ENCODE measurements at places on chromosomes 6 and 20. TPM values are rescaled to one million over a fixed set of nuclear protein-coding genes. Genes with fewer than 3 reads are reported as not detected.

Gene SOBP
- 0.82 TPM for total RNA-seq

Gene TSPO2
- not detected for total RNA-seq

Gene TP53TG5
- 0.47 TPM for total RNA-seq

Gene PTK6
- 0.16 TPM for total RNA-seq

Gene FAM135A
- 11.5 TPM for total RNA-seq

Gene GCNT2
- total RNA-seq: 4.6 TPM

Gene ANKEF1
- 7.4 TPM for total RNA-seq

Gene CENPQ
- total RNA-seq: 5.2 TPM

Gene MCHR2
- total RNA-seq: not detected

Gene TASP1
- 13.4 TPM for total RNA-seq

Gene COL9A1
- total RNA-seq: not detected

Gene SH3BGRL2
- 23.4 TPM for total RNA-seq
